ENCODE measurements at places on chromosomes 1 and 21.

GRCh38 chr1:115906627-115907026 lies 65.7 kb upstream of the NHLH2 start:
- no peak for DNase-seq

- no peak for DNase-seq
Observed at GRCh38 chr1:96049759-96050409, 671.7 kb upstream of the PTBP2 start.

DNA sequence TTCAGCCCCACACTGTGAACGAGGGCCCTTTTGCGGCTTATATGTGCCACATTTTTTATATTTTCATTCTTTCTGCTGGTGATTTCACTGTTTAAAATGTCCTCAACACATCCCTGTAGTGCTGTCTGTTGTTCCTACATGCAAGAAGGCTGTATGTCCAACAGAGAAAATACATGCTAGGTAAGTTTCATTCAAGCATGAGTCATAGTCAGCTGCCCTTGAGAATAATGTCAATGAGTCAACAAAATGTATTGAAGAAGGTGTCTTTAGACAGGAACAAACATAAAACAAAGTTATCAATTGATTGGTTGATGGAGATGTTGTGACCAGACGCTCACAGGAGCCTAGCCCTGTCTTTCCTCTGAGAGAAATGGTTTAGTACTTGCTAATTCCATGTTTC lies 553.4 kb downstream of the PLPP3 start:
- DNase-seq = no peak

GRCh38 chr1:85240643-85241042 lies 18.8 kb downstream of the C1orf52 start:
- DNase-seq = no peak

GRCh38 chr1:224804220-224804619 lies 125.3 kb upstream of the DNAH14 start:
- DNase-seq = no peak

DNA sequence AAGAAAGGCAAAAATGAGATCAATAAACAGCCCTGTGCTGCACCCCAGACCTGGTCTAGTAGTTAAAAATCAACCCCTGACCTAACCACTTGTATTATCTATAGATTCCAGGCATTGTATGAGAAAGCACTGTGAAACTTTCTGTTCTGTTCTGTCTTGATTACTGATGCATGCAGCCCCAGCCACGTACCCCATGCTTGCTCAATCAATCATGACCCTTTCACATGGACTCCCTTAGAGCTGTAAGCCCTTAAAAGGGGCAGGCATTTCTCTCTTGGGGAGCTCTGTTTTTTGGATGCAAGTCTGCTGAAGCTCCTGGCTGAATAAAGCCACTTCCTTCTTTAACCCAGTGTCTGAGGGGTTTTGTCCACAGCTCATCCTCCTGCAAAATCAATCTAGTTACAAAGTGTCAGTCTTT lies 24.2 kb upstream of the CD34 start:
- no peak for DNase-seq

DNA sequence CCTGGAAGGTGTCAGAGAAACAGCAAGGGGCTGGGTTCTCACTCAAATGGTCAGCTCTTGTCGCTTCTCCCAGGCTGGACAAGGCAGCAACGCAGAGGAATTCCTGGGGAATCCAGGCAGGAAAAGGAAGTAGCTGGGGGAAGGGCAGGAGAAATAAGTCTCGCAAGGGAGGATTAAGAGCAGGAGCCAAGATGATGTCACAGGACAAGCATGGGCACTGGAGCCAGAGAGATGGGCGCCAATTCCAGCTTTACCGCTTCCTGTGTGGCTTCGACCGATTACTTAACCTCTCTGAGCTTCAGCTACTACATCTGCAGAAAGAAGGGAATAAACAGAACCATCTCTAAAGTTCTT lies 70.5 kb downstream of the SSBP3 start:
- no peak for DNase-seq

DNA sequence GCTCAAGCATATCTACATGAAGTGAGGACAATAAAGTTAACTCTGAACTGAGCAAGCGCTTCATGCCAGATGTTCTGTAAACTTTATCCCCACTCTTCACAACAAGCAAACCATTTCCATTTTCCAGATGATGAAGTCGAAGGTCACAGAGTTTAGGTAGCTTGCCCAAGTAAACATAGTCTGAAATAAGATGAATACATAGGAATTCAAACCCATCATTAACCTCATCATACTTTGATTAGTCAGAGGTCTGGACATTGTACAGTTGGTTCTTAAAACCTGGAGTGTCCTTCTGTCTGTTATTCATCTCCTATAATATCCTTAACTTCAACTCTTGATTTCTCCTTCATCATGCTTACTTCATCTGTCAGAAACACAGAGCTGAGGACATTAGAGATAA lies 180.3 kb upstream of the C8B start:
- DNase-seq = no peak

DNA sequence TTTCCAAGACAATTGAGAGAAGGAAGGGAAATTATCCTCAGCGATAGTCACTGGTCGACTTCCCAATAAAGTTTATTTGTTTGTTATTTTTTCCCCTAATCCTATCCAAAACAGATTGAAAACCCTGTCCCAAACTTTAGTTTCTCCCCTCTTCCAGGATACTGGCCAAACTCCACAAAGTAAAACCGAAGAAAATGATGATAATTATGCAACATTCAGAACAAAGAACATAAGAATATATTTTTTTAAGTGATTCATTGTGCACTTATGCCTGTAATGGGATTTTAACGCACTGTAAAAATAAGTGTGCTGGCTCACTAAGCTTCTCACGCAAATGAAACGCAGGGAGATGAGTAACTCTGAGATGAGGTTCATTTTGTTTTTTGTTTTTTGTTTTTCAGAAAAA lies 6.0 kb downstream of the GLIS1 start:
- DNase-seq = no peak

DNA sequence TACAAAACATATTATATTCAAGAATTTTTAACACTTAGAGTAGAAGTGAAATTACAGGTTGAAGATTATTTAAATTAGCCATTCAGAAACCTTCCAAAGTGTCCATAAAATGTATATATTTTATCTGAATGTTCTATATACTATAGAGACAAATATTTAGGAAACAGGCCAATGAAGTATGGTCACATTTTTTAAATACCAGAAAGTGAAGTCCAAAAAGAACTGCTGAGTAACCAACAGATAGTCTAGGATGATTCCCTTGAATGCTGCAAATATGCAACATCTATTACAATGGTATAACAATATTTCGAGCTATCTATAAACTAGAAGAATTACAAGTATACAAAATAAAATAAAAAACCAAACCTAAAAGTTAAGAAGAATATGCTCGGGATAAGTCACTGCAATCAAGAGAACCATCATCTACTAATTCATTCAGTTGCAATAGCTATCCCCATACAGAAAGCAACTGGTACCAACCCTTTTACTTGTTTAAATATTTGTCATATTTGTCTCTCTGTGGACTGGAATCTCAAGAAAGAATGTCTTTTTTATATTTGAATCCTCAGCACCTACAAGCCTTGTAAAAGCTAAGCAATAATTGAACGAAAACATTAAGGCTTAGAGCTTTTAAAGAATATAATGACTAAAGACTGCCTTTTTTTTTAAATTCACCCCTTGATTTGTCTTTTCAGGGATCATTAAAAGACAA lies 8.1 kb downstream of the ODF2L start:
- DNase-seq = no peak

DNA sequence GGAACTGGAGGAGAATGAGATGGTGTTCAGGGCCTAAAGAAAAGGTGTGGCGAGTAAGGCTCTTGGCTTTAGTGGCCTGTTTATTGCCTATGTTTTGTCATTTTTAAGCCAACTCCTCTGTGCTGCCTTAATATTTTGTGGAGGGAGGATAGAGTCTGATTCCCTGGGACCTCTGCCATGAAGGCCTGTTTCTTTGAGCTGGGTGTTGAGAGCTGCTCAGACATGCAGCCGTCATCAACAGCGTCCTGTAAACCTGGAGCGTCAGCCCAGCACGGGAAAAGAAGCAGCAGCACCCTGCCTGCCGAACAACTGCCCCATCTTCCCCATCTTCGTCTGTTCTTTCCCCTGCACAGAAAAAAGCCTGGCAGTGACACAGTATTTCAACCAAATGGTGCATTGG lies 27.1 kb upstream of the SNX27 start:
- DNase-seq = no peak

DNA sequence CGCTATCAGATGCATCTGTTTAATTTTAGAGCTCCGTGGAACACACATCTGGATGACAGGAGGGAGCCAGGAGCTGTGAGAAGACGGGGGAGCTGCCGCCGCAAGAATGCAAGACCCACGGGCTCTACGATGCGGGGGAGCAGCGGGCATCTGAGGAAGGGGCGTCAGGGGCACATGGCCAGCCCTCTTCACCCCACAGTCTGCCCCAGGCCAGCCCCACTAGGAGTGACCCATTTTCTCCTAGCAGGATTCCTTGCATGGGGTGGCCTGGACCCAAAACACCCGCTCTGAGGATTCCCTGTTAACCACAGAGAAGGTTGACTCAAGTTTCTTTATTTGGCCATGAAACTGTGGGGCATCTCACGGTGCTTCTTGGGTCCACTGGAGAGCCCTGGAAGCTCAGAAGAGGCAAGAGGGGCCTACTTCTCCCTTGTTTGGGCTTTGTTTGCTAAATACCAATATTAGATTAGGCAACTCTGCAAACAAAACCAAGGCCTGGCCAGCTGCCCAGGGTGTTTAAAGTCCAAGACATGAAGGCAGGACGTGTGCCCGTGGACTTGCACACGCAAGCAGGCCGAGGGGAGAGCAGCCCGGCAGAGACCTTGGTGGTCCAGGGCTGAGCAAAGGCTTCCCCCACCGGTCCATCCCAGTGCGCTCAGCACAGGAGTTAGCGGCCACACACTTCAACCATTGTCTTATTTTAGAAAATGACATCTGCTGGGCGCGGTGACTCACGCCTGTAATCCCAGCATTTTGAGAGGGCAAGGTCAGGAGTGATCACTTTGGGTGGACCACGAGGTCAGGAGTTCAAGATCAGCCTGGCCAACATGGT lies 89.8 kb downstream of the DHRS3 start:
- DNase-seq = no peak

DNA sequence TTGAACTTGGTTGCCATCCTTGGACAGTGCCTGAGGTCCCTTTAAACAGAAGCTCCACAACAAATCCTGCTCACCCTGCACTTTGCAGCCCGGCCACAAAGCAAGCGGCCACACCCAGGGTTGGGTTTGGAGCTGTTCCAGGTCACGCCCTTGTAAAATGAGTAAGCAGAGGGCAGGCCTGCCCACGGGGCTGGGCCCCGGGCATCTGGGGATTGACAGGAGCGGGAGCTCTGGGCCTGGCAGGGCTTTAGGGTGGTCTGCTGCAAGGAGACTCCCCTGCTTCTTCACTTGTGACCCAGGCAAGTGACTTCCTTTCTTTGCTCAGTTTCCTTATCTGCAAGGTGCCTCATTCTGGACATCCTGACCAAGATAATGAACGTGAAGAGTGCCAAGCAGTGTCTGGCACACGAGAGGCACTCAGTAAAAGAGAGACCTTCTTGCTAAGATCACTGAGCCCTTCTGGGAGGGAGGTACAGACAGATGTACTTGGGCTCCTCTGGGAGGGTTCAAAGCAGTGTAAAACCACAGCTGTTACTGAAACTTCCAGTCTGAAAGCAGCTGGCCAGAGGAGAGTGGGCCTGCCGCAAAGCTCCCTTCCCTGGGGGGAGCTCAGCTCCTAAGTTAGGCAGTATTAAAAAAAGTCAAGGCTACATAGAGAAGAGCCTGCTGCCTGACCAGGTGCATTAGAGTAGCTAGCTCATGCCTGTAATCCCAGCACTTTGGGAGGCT lies 2.6 kb downstream of the E2F2 start:
- peak; percentile 89 for DNase-seq

GRCh38 chr21:14773777-14774345 lies 227.7 kb upstream of the SAMSN1 start:
- DNase-seq = no peak

DNA sequence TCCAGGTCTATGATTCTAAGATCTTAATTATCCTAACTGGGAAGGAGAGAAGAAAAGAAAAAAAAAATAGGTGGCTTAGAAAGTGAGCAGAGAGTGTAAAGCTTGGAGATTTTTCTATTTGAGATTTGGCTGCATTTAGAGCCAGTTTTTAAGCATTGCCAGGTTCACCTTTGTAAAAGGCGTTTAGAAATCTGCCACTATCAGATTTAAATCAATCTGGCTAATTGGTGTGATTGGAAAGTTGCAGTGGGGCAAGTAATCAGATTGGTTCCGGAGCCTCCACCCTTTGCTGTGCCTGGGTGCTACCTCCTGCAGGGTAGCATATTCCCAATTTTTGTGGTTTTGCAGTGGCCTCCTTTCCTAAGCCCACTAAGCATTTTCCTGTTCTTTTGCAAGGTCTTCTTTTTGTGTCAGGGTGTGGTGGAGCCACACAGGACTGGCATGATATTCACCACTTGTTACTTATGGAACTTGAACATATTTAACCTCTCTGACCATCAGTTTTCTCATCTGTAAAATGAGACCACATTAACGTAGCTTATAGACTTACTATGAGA lies 48.5 kb upstream of the PPP2R5A start:
- DNase-seq = no peak

DNA sequence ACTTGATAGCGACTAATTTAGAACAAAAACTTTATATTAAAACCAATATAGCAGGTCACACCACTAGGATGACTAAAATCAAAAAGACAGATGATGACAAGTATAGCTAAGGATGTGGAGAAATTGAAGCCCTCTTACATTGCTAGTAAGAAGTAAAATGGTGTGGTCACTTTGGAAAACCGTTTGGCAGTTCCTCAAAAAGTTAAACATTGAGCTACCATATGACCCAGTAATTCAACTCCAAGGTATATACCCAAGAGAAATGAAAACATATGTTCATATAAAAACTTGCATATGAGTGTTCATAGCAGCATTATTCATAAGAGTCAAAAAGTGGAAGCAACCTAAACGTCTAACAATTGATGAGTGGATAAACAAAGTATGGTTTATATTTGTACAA lies 13.0 kb upstream of the SERINC2 start:
- DNase-seq = no peak

DNA sequence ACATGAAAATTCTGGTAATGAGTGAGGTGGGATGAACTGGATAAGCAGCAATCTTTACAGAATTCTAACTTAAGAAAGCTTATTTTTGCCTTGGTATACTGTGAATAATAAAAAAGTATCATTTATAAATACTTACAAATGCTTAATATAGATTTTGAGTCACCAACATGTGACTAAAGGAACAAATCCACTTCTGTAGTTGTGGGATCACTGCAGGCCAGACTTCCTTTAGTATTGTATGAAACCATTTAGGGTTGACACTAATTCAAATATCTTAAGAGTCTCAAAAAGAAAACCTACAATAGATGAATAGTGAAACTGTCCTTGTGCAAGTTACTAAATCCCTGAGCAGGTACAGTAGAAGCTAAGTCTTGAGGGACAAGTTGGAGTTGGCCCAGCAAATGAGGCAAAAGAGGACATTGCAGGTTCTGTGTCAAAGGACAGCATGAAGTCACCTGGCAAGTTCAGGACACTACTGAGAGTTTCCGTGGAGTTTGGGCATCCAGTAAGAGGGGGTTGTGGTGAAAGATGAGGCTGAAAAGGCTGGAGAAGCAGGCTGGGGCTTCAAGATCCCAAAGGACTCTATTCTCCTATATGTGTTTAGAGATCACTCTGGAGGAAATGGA lies 5.9 kb upstream of the THEM4 start:
- no peak for DNase-seq
